ENCODE measurements at places on chromosomes 2 and 18.
A peak's percentile ranks its signal among the peaks of the same experiment; 100 is the strongest.

DNA sequence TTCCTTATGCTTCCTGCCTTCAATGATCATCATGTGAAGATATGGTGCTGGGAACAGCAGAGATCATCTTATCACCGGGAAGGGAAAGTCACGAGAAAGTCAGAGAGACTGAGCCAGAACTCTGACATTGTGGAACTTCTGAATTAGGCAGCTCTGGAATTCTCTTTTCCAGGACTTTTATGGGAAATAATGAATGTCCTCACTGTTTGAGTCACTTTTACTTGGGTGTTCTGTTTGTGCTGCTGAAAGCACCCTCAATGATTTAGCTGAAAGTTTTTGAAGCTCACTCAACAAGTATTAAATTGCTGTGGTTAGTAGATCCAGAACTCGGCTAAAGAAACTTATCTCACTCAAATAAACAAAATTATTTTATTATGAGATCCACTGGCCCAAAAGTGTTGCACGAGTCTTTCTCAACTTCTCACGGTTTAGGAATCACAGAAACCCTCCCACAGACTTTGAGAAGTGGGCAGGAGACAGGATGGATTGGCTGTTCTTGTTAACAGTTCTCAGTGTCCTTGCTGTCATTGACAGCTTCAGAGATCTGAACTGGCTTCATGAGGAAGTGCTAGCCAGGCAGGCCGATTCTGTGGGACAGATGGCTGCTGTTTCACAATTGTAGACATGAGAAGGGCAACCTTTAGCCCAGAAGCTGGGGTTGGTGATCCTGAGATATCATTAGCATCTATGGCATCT is 26.4 kb upstream of the ATRAID start:
- DNase-seq: peak; percentile 80

GRCh38 chr18:55381277-55381676 is 206.7 kb downstream of the TCF4 start:
- DNase-seq: peak; percentile 88

- DNase-seq: no peak
Measured at GRCh38 chr2:204223544-204223943, 287.0 kb downstream of the ICOS start.

DNA sequence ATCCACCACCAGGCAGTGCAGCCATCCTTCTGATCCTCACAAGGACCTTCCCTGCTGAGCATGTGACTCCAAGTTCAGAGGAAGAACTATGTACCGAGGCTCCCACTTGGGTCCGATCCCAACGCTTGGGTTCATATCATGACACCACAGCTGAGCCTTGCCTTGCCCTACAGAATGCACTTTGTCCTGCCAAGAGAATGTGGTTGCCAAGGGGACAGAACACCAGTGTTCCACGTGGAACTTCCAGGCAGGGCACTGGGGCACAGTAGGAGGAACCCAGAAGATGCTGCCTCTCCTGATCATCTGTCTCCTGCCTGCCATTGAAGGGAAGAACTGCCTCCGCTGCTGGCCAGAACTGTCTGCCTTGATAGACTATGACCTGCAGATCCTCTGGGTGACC is at the start of gene TEX51:
TEX51 (plus strand) TSS at position 255 of the 400 bp plus-strand sequence; CDS start at position 284, 29 bp downstream.
- no peak for DNase-seq

DNA sequence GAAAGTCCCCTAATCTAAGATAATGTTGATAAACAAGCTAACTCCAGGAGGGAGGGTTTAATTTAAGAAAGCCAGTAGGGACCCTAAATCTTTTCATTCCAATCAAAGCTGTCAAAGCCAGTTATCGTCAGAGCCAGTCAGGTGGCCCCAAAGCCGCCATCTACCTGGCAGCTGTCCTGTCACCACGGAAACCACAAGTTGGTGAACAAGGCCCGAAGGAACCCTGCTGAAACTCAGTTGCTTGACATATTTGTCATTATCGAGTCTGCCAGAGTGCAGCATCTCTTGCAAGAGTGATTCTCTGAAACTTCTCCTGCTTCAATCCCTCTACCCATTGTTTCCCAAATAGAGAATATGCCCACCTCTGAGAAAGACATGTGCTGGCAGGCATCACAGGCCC is 30.8 kb upstream of the POLE4 start:
- DNase-seq: no peak

DNA sequence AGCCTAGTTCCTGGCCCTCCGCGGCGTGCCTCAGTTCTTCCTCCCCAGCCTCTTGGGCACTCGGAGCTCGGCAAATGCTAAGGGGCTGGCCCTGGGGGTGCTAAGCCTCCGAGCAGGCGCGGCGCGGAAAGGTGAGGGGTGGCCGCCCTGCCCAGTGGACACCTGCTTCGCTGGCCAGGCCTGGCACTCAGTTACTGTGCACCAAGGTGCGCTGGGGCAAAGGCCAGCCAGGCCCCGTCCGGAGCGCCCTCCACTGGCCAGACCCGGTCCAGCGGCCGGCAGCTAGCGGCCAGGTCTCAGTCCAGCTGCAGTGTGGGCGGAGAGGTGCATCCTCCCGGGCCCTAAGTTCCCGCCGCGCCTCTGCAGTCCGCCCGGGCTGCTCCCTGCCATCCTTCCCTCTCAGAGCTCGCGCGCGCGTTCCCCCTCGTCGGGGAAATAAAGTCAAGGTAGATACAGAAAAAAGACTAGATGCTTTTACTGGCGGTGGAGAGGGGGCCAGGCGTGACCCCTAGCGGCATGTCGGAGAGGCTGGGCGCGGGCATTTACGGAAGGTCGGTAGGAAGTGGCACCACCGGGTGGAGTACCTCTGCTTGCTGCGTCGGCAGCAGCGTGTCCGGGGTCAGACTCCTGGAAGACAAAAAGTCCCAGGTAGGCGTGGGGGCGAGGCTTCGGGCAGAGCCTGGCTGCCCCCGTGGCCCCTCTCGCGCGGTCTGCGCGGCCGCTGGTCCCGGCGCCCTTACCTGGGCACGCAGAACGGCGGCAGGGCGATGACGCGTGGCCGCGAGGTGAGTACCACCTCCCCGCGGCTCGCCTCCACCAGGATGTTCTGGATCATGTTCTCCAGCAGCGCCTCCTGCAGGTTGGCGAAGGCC is 9.4 kb upstream of the CRYBA2 start:
- peak; percentile 30 for DNase-seq

- DNase-seq: peak; percentile 78
Measured at GRCh38 chr2:31558401-31559295, 22.1 kb downstream of the SRD5A2 start.

DNA sequence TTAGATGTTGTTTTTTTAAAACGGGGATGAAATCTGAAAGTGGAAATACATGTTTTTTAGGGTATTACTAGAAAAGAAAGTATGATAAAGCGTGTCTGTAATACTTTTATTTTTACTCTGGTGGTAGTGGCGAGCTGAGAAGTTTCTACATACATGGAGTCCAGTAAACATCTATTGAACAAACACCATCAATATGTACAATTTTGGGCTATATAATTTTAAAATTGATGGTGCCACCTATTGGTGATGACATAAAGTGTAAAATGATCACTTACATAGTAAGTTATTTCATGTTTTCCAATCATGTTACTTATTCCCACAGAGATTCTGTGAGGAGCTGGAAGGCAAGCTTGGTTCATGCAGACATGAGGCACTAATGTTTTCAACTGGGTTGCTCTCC is 31.5 kb upstream of the NFE2L2 start:
- DNase-seq: peak; percentile 51

DNA sequence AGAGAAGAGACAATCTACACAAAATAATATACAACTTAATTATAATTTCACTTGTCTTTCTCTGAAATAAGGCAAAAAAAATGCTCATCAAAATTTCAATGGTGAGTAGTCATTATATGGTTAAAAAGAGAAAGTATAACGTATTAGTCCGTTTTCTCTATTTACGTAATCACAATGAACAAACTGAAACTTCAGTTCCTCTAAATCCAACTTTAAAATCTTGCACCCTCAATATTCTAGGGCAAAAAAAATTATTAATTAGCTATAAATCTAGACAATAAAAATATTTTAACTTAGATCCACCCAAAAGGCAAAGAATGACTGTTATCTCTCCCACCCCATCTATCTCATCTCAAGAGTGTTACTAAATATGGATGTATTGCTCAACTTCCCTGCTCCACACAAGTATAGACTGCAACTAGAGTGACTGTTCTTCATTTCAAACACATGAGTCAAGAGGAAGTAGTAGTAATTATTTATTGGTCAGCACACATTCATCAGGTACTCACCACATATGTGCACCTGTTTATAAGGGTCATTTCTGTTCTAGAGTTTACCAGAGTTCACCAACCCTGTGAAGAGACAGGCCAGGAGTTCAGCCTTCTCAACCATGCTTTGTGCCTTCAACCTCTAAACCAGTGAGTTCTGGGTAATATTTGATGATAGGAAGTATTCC is 36.4 kb downstream of the STK39 start:
- DNase-seq: peak; percentile 91

All from fibroblast of mammary gland (primary cell).